ENCODE measurements at places on chromosomes 1 and 21. TPM values are rescaled to one million over a fixed set of nuclear protein-coding genes. Genes with fewer than 3 reads are reported as not detected.

The ZNF683 gene
- not detected for total RNA-seq

- no peak for DNase-seq
These were observed 21.4 kb downstream of the ELF3 start for GRCh38 chr1:202031796-202032195.

- no peak for DNase-seq
These were observed 262.4 kb downstream of the ST6GALNAC3 start for GRCh38 chr1:76336931-76337371.

The SPRR2G gene
- not detected for total RNA-seq

GRCh38 chr1:159090286-159091179, 14.0 kb upstream of the AIM2 start:
- DNase-seq = no peak

GRCh38 chr1:226293553-226293920, 15.4 kb downstream of the LIN9 start:
- DNase-seq = no peak

- DNase-seq = no peak
These were observed 124.2 kb upstream of the HNRNPU start for GRCh38 chr1:244988521-244988920.

The CHIA gene
- not detected for total RNA-seq

The HTR6 gene
- not detected for total RNA-seq

The ADAMTSL4 gene
- 0.44 TPM for total RNA-seq

- no peak for DNase-seq
These were observed 136.1 kb downstream of the KIF26B start for GRCh38 chr1:245290836-245291235.

GRCh38 chr21:17389311-17389710, 123.5 kb upstream of the CXADR start:
- no peak for DNase-seq

DNA sequence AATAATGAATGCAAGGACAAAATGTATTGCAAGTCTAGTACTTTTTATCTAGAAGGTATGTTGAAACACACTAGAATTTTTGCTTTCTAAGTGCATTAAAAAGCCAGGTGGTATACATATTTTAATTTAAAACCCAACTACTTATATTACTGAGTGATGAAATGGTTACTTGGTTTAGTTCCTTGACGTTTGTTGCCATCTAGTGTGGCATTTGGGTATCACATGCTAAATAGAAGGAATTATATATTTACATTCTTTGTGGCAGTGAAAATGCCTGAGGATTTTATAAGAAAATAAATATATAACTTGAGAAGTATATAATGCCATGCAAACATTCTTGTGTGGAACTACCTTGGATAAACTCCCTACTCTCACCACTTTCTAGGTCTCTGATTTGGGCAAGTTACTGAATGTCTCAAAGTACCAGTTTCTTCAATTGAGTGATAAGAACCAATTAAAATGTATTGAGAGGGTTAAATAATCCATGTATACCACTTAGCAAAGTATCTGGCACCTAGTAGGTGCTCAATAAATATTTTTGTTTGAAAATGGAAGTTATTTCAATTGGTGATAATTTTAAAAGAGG, 69.6 kb downstream of the SDCCAG8 start:
- DNase-seq = peak; percentile 26

DNA sequence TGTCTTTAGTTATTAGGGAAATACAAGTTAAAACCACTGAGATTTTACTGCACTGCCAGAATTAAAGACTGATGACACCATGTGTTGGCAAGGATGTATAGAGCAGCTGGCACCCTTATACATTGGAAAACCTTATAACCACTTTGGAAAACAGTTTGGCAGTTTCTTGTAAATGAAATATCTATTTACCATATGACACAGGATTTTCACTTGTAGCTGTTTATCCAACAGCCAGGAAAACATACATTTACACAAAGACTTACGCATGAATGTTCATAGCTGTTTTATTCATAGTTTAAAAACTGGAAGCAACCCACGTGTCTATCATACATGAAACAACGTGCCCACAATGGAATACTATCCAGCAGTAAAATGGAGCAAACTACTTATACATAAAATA, 45.3 kb downstream of the PRRC2C start:
- no peak for DNase-seq

DNA sequence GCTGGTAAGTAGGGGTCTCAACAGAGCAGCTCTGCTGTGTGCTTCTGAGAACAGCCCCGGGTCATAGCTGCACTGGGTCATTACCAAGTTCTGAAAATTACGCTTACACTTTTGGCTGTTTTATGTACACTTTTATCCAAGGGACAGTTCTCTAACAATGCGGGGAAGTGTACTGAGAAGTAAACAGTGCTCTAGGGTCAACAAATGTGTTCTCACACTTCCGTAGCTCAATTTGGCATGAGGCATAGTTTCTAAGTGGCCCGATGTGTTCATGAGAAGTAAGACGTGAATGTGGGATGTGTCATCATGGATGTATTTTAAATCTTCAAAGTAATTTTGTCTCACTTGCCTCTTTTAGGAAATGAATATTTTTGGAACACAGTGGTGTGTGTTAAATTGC, 10.9 kb upstream of the VAMP3 start:
- no peak for DNase-seq

The MEX3A gene
- 114 TPM for total RNA-seq

DNA sequence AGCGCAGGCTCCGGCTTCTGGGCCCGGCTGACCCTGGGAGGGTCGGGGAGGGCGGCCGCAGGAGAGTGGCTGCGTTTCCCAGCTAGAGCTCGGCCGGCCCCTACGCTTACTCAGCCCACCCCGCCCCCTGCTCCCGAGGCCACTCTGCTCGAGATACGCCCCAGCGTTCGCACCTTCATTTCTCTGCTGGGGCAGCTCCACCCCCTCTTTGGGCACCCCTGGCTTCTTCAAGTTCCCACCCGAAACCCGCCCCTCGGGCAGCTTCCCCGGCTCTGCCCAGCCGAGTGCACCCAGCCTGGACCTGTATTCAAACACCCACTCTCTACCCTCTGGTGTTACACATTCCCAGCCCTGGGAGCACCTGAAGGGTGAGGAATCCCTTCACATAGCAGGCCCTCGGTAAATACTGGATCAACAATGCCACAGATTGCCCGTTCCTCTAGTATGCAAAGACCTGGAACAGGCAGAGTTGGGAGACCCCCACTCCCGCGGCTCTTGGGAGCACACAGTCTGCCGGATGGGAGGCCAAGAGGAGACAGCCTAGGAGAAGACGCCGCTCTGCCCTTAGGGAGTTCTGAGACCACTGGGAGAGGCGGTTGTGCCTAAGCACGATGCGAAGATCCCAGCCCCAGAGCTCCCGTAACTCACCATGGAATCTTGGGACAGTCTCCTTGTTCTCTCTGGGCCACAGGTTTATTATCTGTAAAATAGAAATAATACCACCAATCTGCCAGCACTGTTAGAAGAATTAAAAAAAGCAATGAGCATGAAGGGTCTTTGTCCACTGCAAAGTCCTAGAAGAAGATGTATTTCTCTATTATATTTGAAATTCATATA, 566 bp upstream of the PAQR7 start:
- DNase-seq = peak; percentile 58

GRCh38 chr1:176696109-176696508, 233.1 kb downstream of the PAPPA2 start:
- DNase-seq = no peak

DNA sequence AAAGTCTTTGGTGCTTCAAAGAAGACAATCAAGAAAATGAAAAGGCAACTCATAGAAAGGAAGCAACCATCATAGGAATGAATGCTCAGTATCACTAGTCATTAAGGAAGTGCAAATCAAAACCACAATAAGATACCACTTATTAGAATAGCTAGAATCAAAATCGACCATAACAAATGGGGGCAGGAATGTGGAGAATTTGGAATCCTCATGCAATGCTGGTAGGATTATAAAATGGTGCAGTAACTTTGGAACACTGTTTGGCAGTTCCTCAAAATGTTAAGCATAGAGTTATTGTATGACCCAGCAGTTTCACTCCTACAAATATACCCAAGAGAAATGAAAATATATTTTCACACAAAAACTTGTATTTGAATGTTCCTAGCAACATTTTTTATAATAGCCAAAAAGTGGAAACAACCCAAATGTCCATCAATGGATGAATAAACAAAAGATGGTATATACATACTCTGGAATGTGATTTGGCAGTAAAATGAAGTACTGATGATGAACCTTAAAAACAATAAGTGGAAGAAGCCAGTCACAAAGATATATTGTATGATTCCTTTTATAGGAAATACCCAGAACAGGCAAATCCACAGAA, 105.6 kb downstream of the MIS18A start:
- DNase-seq = no peak

DNA sequence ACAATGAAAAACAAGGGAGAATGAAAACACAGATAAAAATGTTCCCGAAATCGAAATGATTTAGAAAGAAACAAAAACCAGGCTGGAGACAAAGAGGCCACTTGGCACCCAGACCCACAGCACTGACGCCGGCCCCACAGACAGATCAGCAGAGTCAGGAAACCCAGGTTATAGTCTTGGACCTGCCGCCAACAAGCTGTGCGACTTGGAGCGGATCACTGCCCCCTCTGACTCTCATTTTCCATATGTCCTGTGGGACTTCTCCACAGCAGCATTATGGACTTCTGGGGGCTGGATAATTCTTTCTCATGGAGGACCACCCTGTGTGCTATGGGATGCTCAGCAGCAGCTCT, 72.4 kb downstream of the MATN1 start:
- no peak for DNase-seq

The TRNP1 gene
- total RNA-seq = 18.7 TPM

The ERMAP gene
- total RNA-seq = 7.1 TPM

The SMCP gene
- total RNA-seq = not detected

DNA sequence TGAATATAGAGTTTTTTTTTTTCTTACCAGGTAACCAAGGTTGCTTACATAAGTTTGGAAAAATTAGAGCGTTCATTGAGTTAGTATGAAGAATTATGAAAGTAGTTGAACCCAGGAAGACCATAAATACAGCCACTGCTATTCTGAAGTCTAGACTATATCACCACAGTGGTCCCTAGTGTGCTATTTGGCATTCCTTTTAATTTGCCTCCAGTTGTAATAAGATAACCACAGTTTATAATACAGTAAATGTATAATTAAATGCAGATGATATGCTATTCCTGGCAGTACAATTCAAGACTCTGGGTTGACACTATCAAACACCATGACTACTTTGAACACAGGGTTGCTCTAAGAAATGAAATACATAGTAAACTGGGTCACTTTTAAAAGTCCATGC, 270.5 kb downstream of the BRINP2 start:
- no peak for DNase-seq

GRCh38 chr1:43272161-43272560, 2.4 kb downstream of the TMEM125 start:
- DNase-seq = no peak

The LAX1 gene
- not detected for total RNA-seq

The CATSPERE gene
- total RNA-seq = 0.44 TPM

- DNase-seq = no peak
These were observed 9.6 kb upstream of the FAM78B start for GRCh38 chr1:166176416-166176815.

DNA sequence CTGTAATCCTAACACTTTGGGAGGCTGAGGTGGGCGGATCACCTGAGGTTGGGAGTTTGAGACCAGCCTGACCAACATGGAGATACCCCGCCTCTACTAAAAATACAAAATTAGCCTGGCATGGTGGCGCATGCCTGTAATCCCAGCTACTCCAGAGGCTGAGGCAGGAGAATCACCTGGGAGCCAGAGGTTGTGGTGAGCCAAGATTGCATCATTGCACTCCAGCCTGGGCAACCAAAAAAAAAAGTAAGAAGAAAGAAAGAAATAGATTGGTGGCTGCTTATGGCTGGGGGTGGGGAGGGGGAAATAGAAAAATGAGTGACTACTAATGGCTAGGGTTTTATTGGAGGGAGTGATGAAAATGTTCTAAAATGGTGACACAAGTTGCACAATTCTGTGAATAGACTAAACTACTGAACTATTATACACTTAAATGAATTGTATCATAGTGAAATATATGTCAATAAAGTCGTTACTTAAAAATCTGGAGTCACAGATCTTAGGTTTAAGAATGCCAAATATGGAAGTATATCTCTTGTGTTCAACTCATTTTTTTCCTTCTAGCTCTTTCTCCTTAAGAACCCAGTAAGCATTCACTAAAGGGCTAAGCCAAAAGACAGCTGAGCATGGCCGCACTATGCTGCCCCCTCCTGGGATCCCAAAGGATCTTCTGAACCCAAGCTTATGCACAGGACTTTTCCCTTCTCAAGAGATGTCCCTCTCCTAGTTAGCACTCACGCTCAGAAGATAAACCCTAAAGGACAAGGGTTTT, 3.2 kb upstream of the NPL start:
- DNase-seq = peak; percentile 67

The GREM2 gene
- total RNA-seq = 1.7 TPM

DNA sequence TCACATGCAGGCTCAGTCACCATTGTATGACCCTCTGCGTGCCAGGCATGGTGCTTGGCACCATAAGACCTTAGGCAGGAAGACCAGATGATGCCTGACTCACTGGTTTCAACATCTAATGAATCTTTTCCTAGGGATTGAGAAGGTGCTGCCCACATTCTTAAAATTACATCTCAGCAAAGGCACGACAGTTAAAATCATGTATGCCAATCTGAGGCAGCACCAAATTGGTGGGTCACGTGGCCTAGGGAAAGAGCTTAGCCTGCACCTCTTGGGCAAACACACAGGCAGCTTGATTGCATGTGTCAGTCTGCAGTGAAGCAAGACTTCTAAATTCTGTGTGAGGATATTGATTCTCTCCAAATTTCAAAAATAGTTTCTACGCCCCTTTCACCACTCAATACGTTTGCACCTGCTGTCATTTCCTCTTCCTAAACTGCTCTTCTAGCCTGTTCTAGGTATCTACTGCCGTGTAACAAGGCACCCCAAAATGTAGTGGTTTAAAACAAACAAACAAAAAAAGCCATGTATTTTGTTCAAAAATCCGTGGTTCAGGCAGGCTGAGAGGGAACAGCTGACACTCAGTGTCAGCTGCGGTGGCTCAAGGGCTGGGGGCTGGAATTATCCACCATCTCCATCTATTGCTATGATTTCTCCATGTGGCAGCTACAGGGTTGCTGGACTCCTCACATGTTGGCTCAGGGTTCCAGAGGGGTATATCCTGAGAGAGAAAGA, 160.2 kb upstream of the FGGY start:
- no peak for DNase-seq

The RPE65 gene
- not detected for total RNA-seq

The EEIG2 gene
- total RNA-seq = 17.4 TPM

The FAM167B gene
- total RNA-seq = 1.5 TPM

The ADAMTS5 gene
- total RNA-seq = 0.40 TPM
